ENCODE measurements at places on chromosomes 3 and 15. TPM values are rescaled to one million over a fixed set of nuclear protein-coding genes. Genes with fewer than 3 reads are reported as not detected.

BDH1 gene
- 0.32 TPM for total RNA-seq

SCG3 gene
- total RNA-seq: not detected

GAP43 gene
- total RNA-seq: 0.45 TPM

FGD5 gene
- total RNA-seq: not detected

TRAT1 gene
- not detected for total RNA-seq

FMN1 gene
- 21.9 TPM for total RNA-seq

ARL8B gene
- 56.7 TPM for total RNA-seq

GOLGA8S gene
- total RNA-seq: not detected

RAB7A gene
- 91.4 TPM for total RNA-seq

Data from LHCN-M2 (cell line).